ENCODE measurements at places on chromosomes 3 and 15. TPM values are rescaled to one million over a fixed set of nuclear protein-coding genes. Genes with fewer than 3 reads are reported as not detected.

GALK2 gene
- 10.0 TPM for total RNA-seq

EOMES gene
- not detected for total RNA-seq

CCDC39 gene
- total RNA-seq, result not detected

ABHD6 gene
- total RNA-seq, result 6.9 TPM

EXOG gene
- total RNA-seq, result 11.2 TPM

MESP1 gene
- total RNA-seq, result 0.85 TPM

Data from ascending aorta (tissue), 2 donors.